ENCODE measurements at places on chromosomes 11 and 22.

GRCh38 chr11:12045914-12046635 lies 37.6 kb upstream of the DKK3 start:
- DNase-seq, result no peak

GRCh38 chr11:2250041-2250440 lies 20.3 kb downstream of the ASCL2 start:
- no peak for DNase-seq

- DNase-seq, result no peak
These were observed 12.7 kb downstream of the SCUBE1 start for GRCh38 chr22:43330178-43331068.

DNA sequence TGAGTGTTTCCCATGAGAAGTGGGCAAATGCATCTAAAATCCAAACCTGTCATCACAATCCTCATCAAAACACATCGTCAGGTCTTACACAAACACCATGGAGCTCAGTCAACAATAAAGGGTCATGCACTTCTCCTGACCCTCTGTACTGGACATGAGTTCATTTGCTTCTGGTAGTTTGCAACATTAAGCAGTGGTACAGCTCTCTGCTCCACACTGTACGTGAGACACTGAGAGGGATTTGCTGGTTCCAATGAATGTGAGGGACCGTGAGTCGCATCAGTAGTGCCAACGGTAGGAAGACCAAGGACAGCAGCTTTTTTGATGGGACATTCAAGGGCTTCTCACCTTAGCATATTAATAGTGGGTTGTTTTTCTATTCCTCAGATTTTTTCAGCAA lies 752.3 kb downstream of the OPCML start:
- no peak for DNase-seq

- no peak for DNase-seq
These were observed 31.3 kb upstream of the WNT7B start for GRCh38 chr22:46008291-46008690.

- no peak for DNase-seq
These were observed 9.4 kb downstream of the OR8B12 start for GRCh38 chr11:124534051-124534450.

- no peak for DNase-seq
These were observed 16.7 kb upstream of the UCP3 start for GRCh38 chr11:74025467-74026166.

GRCh38 chr11:71305451-71306125 lies 53.2 kb upstream of the SHANK2 start:
- no peak for DNase-seq

GRCh38 chr11:119409731-119410130 lies 13.2 kb downstream of the THY1 start:
- DNase-seq, result no peak

DNA sequence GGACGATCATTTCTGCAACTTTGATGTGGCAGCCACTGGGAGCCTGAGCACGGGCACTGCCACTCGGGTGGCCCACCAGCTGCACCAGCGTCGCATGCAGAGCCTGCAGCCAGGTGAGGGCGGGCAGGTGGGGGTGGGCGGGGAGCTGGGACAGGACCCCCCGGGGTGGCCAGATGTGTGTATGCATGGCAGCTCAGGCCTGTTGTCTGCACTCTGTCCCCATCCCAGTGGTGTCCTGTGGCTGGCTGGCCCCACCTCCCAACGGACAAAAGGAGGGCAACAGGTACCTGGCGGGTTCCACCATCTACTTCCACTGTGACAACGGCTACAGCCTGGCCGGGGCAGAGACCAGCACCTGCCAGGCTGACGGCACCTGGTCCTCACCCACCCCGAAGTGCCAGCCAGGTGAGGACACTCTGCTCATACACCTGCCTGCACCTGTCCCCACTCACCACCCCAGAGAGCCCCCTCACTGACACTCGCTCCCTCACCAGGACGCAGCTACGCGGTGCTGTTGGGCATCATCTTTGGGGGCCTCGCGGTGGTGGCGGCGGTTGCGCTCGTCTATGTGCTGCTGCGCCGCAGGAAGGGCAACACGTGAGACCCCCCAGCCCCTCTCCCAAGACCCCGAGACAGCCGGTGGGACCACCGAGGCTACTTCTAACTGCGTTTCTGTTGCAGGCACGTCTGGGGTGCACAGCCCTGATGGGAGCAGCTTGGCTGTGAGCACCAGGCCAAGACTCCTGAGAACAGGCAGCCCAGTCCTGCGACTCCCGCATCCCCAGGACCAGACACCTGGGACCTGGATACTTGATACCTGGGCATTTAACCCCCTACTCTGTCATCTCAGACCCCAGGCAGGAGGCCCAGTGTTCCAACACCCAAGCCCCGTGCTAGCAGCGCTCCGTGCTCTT lies 6.7 kb downstream of the SUSD2 start:
- DNase-seq, result no peak

- no peak for DNase-seq
These were observed 517.3 kb downstream of the TBC1D22A start for GRCh38 chr22:47279746-47280145.

- DNase-seq, result no peak
These were observed 43.8 kb downstream of the SC5D start for GRCh38 chr11:121336279-121336937.

- DNase-seq, result peak; percentile 14
These were observed 187.7 kb downstream of the EFCAB6 start for GRCh38 chr22:43624144-43624998.
